ENCODE measurements at places on chromosomes 5 and 9. TPM values are rescaled to one million over a fixed set of nuclear protein-coding genes. Genes with fewer than 3 reads are reported as not detected.

CCDC192 gene
- total RNA-seq: not detected

C9orf153 gene
- total RNA-seq: 0.45 TPM

FABP6 gene
- total RNA-seq: not detected

NFIB gene
- total RNA-seq: 111 TPM

KIF4B gene
- total RNA-seq: not detected

SEMA4D gene
- total RNA-seq: not detected

RUSC2 gene
- total RNA-seq: 32.9 TPM

PAXX gene
- 18.3 TPM for total RNA-seq

SHC3 gene
- 26.5 TPM for total RNA-seq

CYLC2 gene
- total RNA-seq: not detected

IL9 gene
- total RNA-seq: not detected

ADRA1B gene
- not detected for total RNA-seq

ACSL6 gene
- not detected for total RNA-seq

SECISBP2 gene
- total RNA-seq: 32.6 TPM

- no peak for DNase-seq
These were observed 6.1 kb upstream of the C9orf152 start for GRCh38 chr9:110214090-110214489.

GRCh38 chr9:124342776-124343485 is 72.3 kb downstream of the PSMB7 start:
- DNase-seq: peak; percentile 84

GRCh38 chr5:4221048-4221447 is 625.4 kb downstream of the IRX1 start:
- no peak for DNase-seq

DNA sequence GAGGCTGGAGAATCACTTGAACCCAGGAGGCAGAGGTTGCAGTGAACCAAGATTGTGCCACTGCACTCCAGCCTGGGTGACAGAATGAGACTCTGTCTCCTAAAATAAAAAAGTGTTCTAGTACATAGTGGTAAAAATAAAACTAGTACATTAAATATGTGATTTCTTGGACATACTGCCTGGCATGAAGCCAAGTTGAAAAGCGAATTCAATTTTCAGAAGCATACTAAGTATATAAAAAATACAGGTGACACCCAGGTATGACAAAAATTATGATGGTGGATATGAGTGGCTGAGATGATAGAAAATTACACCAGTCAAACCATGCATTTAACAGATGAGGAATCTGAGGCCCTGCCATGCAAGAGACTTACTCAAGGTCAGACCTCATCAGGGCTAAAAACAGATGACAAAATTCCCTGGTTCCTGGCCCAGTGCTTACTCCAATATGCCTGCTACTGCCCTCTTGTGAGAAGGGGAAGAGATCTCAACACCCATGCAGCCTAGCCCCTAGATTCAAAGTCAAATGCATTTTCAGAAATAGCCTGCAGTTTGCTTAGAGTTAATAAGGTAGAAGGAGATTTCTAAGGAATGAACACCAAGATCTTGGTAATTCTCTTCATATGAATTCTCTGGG is 46.6 kb upstream of the GNPDA1 start:
- peak; percentile 57 for DNase-seq

- no peak for DNase-seq
These were observed 442 bp downstream of the NEURL1B start for GRCh38 chr5:172641359-172642050.

DNA sequence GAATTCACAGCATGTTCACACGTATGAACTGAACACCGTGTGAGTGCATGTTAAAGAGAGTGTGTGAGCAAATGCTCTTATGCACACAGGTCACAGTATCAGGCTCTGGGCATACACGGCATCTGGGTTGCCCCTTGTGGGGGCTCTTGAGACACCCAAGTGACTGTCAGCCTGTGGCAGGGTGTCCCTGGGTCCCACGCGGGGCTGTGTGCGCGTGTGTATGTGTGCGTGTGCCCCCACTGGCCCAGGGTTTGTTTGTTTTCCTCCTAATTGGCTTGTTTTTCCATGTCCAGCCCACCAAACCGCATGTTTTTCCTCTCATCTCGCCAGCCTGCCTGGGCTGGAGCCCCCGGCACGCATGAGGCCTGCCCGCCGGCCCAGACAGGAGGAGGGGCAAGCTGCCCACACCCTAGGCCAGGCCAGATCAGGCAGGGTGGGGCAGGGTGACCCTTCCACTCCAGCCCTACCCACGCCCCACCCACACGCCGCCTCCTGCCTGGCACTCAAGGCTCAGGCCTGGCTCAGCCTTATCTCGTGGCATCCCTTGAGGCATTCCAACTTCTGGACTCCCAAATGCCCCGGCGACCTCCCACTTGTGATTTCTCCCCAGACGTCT is 28.8 kb downstream of the CNTFR start:
- no peak for DNase-seq

GRCh38 chr5:137834498-137835049 is 33.1 kb upstream of the MYOT start:
- no peak for DNase-seq

DNA sequence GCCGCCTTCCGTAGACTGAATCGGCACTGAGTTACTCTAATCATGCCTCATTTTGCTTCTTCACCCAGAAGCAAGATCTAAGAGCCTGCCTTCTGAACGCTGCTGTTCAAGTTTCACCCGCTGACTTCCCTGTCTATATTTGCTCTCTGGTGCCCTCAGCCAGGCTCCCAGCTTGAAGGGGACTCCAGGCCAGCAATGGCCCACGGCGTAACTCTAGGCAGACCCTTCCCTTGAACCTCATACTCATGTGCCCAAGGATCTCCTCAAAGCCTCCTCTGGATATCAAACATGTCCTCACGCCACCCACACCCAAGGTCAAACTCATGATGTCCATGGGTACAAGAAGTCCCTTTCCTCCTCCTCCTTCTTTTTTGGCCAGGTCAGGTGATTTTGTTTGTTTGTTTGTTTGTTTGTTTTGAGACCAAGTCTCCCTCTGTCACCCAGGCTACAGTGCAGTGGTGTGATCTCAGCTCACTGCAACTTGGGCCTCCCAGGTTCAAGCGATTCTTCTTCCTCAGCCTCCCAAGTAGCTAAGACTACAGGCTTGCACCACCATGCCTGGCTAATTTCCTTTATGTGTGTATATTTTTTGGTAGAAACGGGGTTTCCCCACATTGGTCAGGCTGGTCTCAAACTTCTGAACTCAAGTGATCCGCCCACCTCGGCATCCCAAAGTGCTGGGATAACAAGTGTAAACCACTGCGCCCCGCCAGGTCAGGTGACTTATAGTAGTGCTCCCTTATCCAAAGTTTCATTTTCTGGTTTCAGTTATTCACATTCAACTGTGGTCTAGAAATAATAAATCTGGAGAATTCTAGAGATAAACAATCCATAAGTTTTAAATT is 239.0 kb downstream of the SYK start:
- DNase-seq: no peak

DNA sequence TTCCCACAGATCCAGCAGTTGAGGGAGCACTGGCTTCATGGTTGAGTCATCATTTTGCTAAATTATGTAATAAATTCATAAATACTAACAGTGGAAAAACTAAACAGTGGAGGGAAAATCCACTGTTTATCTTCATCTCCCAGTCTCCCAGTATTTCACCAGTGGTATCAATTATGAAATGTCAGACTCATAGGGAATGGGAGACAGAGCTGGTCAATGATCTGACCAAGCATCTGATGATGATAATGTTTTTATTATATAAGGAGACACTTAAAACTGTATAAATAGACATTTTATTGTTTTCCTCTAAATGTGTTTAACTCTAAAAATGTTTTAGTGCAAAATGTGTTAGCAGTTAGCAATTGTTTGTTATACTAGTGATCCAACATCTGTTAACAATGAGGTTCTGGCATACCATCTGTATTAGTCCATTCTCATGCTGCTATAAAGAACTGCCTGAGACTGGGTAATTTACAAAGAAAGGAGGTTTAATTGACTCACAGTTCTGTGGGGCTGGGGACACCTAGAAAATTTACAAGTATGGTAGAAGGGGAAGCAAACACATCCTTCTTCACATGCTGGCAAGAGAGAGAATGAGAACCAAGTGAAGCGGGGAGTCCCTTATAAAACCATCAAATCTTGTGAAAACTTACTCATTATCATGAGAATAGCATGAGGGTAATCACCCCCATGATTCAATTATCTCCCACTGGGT is 11.8 kb upstream of the REEP5 start:
- peak; percentile 78 for DNase-seq

GRCh38 chr9:38685535-38685934 is 34.4 kb downstream of the FAM240B start:
- DNase-seq: no peak

- peak; percentile 7 for DNase-seq
These were observed 1111.8 kb downstream of the TAF11L14 start for GRCh38 chr5:18745988-18746615.

- no peak for DNase-seq
These were observed 51.2 kb downstream of the SGCD start for GRCh38 chr5:156378159-156378558.

GRCh38 chr9:100441911-100442361 is 15.0 kb downstream of the MSANTD3 start:
- peak; percentile 38 for DNase-seq

GRCh38 chr5:110104726-110105669 is 415.3 kb downstream of the MAN2A1 start:
- no peak for DNase-seq

DNA sequence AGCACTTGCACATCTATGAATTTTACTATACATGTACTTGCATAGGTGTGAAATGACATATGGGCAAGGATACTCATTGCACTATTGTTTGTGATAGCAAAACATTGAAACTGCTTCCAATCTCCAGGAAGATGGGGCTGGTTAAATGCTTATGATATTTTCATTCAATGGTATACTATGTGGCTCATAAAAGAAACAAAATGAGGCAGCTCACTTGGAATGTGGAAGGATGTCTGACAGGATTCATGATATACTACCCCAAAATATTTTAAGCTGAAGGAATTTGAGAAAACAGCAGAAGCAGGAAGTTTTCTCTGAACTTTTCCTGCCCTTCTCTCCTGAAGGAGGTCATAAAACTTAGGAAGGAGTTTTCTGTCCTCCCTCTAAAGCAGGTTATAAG is 99.6 kb upstream of the CAST start:
- peak; percentile 47 for DNase-seq

DNA sequence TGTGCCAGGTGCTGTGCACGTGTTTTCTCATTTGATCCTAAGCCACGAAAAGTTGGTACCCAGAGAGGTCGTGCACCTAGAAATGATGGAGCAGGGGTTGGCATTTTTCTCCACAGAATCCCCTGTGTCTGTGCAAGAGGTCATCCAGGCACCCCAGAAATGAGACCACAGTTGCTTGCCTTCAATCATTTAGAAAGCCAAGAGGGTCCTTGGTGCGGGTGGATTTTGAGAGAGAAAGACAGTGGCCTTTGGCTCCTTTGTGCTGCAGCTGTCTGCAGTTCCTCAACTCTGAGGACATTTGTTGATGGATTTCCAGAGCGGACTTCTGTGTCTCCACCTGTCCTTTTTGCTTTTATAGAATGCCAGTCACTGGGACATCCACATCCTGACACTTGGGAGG is 33.8 kb upstream of the SPRY4 start:
- DNase-seq: no peak

GRCh38 chr9:35000535-35001284 is 11.2 kb downstream of the DNAJB5 start:
- no peak for DNase-seq

GRCh38 chr5:89289604-89290003 is 406.6 kb upstream of the MEF2C start:
- peak; percentile 44 for DNase-seq

GRCh38 chr5:2091921-2092320 is 209.2 kb upstream of the IRX4 start:
- DNase-seq: no peak
